ENCODE measurements at places on chromosomes 11 and 22.

GRCh38 chr11:107856981-107857517 is 1.5 kb downstream of the SLC35F2 start:
- DNase-seq: no peak

DNA sequence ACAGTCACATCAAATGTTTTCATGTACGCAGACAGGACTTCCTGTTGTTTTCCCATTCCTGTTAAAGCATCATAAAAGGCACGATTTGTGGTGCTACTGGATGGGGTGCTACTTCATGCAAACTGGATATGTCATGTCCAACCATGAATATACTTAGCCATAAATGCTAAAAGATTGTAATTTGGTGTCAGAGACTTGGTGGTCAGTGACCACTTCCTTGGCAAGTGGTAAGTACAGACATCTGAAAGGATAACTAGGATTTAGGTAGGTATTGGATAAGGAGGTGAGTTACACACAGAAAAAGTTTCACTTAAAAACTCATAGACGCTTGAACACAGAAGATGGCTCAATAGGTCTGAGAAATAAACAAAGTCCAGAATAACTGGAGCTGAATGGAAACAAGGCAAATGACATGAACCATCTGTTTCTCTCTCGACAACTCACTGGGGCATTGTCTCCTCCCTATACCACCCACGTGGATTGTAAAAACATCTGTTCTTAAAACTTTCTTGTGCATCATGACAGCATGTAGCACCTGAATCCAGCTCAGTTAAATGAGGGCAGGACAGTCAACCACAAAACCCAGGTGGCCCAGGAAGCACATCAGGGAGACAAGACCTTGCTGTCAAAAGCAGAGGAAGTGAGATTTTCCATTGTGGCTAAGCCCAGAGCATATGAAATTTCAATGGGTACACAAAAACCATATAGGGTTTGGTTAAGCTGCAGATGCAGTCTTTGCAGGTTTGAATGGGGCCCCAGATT is 22.1 kb upstream of the IGLL5 start:
- no peak for DNase-seq

DNA sequence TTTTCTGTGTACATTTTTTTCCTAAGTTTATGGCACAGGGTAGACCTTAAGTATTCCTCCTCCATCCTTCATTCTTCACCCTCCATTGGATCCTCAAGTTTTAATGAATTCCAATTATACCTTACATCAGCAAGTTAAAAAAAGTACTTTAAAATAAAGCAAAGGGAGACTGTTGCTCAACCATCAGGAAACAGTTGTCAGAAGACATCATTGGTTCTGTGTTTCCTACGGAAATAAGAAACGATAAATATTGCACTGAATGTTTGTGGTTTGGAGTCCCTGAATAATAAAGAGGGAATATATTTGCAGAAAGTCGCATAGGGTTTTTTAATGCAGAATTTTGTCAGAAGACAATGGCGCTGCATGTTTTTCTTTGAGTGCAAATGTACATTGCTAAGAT is 28.1 kb upstream of the LDHA start:
- DNase-seq: no peak

GRCh38 chr11:123083623-123084029 is 21.7 kb upstream of the HSPA8 start:
- peak; percentile 99 for DNase-seq

DNA sequence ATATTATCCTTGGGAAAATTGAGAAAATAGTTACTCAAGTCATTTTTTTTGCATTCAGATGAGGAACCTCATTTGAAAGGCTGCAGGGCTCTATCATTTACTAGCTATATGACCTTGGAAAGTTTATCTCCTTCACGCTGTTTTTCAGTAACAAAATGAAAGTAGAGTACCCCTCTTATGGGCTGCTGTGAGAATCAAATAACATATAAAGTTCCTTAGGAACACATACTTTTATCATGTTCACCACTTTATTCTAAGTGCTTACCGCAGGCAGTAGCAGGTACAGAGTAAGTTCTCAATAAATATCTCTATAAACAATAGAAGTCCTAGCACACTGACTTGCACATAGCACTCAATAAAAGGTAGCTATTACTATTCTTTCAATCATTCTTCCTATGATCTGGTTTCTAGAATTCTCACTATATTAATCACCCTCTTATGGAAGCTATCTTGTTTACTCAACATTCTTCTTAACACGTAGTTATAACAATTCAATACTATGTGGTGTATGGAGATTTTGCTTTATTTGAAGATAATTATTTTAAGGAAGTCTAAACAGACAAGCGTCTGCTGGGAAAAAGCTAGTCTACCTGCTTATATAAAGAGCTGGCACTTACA is 1.9 kb downstream of the C11orf71 start:
- DNase-seq: no peak

Measured in HFFc6 (cell line).